Activated CD4-positive, alpha-beta T cell treated with anti-CD3 and anti-CD28 coated beads, Interleukin-2, amount 10 ng/mL, durations not matched to agents 7 days and 5 days (primary cell): ENCODE measurements at places on chromosomes 4 and X.

GRCh38 chr4:14524276-14524675, 478.0 kb upstream of the CPEB2 start:
- no peak for DNase-seq

- DNase-seq = no peak
These were observed 39.7 kb upstream of the TBC1D14 start for GRCh38 chr4:6869944-6870343.

- DNase-seq = no peak
These were observed 659.3 kb upstream of the SLIT2 start for GRCh38 chr4:19592391-19592790.

DNA sequence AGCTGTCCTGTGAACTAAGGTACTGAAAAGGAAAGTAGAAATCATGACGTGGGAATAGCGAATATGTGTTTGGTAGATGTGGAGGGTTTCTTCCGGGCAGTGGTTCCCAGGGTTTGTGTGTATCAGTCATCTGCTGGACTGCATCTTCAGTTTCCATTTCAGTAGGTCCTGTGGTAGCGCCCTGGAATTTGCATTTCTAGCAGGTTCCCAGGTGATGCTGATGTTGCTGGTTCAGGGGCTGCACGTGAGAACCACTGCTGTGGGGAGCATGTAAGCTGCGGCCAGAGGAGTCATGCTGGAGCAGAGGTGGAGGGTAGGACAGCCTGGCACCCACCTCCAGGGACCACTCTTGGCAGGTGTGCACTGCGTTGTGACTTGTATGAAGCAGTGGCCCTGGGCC, 47.1 kb downstream of the ARHGAP10 start:
- no peak for DNase-seq

DNA sequence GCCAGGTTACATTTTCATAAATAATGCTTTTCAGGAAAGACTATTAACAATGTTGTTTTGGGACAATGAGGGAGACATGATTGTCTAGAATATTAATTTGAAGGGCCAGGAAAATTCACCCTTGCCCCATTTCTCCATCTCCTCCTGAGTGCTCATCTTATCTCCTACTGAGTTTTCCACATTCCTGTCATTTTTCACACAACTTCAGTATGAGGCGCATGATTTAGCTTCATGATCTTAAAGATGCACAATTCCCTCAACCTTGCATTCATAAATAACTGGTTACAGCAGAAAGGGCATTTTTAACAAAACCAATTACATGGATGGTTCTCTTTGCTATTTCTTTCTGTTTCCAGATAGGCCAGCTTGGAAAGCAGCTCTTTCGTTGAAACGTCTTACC, 1699.2 kb upstream of the IGFBP7 start:
- DNase-seq = no peak

DNA sequence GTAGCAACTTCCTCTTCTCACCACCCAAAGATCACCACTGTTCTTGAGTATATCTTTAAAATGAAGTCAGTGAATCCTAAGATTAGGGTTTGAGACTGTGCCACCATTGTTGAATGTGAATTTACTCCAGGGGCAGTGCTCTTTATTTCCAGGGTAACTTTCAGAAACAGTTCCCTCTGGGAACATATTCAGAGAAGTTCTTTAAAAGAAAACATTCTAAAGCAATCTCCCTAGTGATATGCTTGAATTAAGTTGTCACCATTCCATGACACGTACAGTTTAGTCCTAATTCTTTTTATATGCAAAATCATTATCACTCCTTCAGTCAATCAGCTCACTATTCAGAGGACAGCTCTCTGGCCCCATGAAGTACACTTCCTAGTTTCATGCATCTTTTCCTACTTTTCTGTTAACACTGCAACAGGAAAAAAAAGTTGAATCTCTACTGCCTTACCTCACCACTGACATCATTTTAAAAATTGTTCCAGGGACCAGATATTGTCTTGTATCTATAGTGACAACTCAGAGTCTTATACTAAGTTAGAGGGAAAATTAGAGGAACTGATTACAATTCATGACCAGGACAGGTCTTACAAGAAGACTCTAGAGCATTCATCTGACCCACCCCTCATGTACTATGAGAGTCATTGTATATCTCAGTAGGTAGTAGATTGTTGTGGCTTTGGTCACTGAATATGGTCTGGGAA, 49.8 kb downstream of the PARM1 start:
- no peak for DNase-seq

DNA sequence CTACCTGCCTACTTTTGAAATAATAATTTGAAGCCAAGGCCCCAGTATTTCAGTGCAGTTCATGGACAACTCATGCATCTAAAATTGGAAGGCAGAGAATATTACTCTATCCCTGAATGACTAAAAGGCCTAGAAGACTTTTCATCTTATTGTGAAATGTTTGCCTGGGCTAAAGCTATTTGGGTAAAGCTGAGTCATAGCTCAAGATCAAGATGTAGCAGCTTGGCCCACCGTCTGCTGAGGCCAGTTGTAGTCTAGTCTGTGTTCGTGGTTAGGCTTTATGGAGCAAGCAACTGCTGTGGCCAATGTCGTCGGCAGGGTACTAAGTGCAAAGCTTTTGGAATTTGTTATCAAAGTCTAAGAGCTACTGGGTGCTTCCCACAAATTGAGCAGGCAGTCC, 929.1 kb downstream of the RAB28 start:
- DNase-seq = no peak

GRCh38 chr4:184263910-184264732, 46.4 kb upstream of the ENPP6 start:
- peak; percentile 97 for DNase-seq

- DNase-seq = no peak
These were observed 95.7 kb upstream of the NKX1-1 start for GRCh38 chr4:1501754-1502500.

DNA sequence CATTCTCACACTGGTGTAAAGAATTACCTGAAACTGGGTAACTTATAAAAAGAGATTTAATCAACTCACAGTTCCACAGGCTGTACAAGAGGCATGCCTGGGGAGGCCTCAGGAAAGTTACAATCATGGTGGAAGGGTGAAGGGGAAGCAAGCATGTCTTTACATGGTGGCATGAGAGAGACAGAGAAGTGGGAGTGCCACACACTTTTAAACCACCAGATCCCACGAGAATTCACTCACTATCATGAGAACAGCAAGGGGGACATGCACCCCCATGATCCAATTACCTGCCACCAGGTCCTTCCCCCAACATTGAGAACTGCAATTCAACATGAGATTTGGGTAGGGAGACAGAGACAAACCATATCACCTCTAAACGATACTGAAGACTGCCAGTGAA, 23.0 kb downstream of the EPGN start:
- DNase-seq = no peak

GRCh38 chr4:3408793-3409330, 32.9 kb upstream of the HGFAC start:
- DNase-seq = no peak

DNA sequence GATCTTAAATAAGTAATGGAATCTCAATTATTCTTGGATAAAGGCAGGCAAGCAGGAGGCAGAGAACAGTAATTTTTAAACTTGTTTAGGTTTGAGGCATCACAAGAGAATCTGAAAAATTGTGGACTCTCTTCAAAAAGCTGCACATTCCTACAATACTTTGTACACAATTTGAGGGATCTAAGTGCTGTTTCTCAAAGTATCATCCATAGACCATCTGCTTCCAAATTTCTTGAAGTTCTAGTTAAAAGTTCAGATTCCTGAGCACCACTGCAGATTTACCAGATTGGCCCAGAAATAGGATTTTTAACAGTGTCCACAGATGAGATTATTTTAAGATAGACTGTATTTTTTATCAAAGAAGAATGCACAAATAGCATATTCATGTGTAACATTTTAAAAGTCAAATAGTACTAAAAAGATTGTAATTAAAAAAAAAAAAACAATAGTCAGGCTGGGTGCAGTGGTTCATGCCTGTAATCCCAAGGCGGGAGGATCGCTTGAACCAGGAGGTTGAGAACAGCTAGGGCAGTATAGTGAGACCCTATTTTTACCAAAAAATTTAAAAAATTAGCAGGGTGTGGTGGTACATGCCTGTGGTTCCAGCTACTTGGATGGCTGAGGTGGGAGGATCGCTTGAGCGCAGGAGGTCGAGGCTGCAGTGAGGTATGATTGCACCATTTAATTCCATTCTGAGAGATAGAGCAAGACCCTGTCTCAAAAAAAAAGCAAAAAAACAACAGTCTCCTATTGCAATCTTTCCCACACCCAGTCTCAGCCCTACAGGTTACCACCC, 14.2 kb upstream of the FNIP2 start:
- DNase-seq = no peak

- no peak for DNase-seq
These were observed 2.3 kb downstream of the CCDC149 start for GRCh38 chr4:24910499-24910898.

DNA sequence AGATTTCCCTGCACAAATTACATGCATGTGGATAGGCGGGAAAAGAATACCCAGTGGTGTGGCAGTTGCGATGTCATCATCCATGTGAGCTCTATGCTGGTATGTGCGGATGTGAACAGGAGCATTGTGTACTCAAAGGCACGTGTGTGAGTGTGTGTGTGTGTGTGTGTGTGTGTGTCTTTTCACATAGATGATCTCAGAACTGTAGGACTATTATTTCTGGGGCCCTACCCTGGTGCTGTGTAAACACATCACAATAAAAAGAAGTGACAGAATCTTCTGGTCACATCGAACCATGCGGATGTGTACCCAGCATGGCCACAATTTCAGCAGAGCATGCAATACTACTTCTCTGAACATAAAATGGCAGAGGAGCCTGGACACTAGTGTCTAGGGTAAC, 624.8 kb downstream of the MID1IP1 start:
- DNase-seq = no peak

DNA sequence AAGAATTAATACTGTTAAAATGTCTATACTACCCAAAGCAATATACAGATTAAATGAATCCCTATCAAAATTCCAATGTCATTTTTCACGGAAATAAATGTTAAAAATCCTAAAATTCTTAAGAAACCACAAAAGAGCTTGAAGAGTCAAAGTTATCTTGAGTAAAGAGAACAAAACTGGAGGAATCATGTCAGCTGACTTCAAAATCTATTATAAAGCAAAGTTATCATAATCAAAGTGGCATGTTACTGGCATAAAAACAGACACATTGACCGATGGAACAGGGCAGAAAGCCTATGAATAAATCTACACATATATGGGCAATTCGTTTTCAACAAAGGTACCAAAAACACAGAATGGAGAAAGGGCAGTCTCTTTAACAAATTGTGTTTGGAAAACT, 579.0 kb downstream of the INPP4B start:
- no peak for DNase-seq

DNA sequence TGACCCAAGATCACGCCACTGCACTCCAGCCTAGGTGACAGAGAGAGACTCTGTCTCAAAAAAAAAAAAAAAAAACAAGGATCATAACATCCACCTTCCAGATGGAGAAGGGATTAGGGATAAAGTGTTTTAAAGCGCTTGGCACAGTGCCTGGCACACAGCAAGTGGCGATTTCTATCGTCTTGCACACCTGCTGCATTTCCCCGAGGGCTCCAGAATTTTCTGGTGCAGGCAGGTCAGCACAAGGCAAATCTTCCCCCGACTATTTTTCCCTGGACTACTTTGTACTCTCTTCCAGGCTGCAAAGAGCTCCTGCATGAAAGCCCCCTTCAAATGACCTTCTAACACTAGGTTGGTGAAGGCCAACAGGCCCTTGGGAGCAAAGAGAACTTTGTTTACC, 57.3 kb downstream of the APBB2 start:
- DNase-seq = no peak

DNA sequence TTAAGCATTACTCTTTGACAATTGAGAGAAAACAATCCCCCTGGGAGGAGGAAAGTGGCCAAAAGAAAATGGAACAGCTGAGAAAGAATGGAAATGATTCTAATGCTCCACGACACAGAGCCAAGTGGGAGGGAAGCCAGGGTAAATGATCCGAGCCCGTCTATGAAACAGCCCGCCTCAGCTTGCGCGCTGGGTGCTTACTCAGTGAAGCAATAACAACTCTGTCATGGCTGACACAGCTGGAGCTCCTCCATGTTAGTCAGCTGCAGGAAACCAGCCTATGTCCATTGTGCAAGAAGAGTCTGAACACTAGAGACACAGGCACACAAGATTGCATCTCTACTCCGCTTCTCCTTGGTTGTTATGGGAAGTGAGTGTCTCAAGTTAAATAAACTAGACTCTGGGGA, 19.3 kb downstream of the NOA1 start:
- no peak for DNase-seq

- DNase-seq = peak; percentile 40
These were observed 18.4 kb upstream of the OGT start for GRCh38 chrX:71514367-71515037.

GRCh38 chr4:126479709-126480108, 1153.0 kb upstream of the INTU start:
- no peak for DNase-seq

GRCh38 chr4:23909671-23910070, 19.8 kb upstream of the PPARGC1A start:
- no peak for DNase-seq

- DNase-seq = no peak
These were observed 103.6 kb downstream of the UCHL1 start for GRCh38 chr4:41360214-41360920.

DNA sequence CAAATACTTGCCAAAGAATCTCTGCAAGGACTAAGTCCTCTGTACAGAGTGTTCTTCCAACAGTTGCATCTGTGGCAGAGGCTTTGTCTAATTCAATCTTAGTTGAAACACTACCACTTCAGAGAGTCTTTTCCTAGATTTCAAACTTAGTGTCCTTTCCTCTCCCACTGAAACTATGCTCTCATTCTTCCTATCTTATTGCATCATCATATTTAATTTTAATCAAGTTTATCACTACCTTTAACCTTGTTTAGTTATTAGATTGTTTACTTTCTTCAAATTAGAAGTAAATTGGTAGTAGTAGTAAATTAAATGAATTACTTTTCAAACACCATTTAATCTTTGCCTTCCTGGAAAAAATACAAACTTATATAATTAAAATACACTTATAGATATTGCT, 1082.3 kb upstream of the PABPC4L start:
- no peak for DNase-seq

DNA sequence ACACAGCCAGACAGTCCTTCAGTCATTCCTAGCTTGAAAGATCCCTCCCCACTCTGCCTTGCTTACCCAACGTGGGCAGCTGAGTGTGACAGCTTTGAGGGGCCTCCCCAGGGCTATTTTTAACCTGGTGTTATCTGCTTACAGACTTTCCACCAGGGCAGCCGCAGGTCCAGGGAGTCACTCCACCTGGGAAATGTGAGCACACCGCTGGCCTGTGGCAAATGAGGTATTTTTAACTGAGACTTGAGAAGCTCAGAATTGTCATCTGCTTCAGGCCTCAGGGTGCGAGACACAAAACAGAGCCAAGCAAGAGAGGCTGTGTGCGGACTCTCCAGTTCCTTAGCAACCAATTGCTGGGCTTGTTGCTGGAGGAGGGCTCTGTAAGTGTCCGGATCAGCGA, 13.0 kb downstream of the CORIN start:
- no peak for DNase-seq

DNA sequence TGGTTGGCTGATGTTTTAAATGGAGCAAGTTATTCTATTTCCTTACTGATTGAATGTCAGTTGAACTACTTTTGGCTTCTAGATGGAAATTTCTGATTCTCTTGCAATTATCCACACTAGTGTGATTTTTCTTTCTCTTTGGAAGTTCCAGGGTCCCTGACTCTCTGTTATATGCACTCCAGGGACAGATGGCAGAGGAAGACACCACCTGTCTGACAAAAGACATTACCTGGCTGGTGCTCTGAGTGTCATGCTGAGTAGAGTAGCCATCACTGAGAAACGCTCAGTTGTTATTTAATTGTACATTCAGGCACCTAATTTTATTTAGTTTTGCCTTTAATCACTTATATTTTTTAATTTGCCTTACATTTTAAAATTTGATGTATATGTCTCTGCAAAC, 105.4 kb upstream of the TLL1 start:
- no peak for DNase-seq

- DNase-seq = no peak
These were observed 71.2 kb upstream of the STX18 start for GRCh38 chr4:4613126-4613465.
